ENCODE measurements at places on chromosomes 5 and 9.
A peak's percentile ranks its signal among the peaks of the same experiment; 100 is the strongest.

- peak; percentile 53 for DNase-seq
Measured at GRCh38 chr5:159181152-159181551, 28.2 kb downstream of the RNF145 start.

- no peak for DNase-seq
Measured at GRCh38 chr5:55546947-55547346, 12.2 kb upstream of the PLPP1 start.

- DNase-seq: peak; percentile 50
Measured at GRCh38 chr9:4324513-4324912, 24.6 kb upstream of the GLIS3 start.

GRCh38 chr5:112800891-112801290, 60.2 kb upstream of the SRP19 start:
- no peak for DNase-seq

- DNase-seq: no peak
Measured at GRCh38 chr5:169760229-169760628, 123.2 kb downstream of the DOCK2 start.

DNA sequence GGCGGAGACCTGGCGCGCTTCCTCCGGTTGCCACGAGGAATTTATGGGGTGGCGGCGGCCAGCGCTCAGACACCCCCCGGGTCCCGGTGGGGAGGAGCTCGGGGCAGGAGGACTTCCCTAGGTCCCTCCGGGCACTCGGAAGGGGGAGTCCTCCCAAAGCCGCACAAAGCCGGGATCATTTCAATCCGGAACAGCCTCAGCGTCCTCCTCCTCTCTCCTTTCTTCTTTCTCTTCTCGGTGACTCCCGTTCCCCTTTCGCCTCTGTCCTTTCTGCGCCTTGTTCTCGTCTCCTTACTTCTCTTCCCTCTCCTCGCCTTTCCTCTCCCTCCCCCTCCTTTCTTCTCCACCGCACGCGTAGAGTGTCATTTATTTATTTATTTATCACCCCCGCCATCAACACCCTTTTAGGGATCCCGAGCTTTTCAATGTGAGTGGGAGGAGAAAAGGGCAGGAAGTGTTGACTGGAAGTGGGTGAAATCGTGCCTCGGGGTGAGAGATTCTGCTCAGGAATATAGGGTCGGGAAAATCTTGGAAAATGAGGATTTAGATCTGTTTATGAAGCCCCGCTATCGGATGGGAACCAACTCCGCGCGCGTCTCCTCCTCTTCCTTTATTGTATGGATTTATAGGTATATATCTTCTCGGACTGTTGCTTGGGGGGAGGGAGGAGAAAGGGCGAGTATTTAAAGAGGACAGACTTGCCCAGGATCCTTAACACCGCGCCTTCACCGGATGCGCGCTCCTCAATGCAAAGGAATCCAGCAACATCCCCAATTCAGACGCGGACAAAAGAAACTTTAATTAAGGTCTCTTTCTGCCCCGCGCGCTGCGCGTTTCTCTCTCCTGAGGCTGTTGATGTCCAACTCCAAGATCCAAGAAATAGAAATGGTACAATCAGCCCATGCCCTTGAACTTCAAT, 2.0 kb upstream of the ZNF462 start:
- DNase-seq: peak; percentile 67

- DNase-seq: peak; percentile 64
Measured at GRCh38 chr9:94005272-94005901, 50.2 kb upstream of the BARX1 start.

DNA sequence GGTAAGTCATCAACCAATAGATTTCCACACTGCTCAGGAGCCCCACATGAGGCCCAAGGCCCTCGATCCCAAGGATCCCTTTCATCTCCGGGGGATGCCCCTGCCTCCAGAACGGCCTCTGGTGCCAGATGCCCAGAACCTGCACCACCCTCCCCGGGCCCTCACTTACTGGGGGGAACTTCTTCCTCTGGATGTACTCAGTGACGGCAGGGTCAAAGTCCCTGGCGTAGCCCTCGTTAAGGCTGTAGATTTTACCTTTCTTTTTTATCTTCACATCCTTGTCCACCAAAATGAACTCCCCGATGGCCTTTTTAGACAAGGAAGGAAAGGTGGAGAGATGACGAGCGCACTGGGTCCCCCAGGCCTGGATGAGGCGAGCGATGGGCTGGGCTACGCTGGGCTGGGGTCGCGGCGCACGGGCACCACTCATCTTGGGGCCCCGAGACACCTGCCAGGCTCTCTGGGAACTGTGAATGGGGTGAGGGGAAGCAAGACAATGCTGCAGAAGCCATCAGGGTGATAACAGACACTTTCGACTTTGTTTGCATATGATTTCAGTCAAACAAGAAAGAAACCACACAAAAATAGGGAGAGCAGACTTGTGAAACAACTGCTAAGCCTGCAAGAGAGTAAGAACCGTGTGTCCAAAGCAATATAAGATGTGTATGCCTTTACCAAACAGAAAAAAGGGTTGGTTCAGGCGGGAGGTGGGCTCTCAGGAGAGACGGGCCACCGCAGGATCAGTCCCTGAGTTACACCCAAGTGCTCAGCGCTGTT, 13.2 kb upstream of the FBP2 start:
- DNase-seq: no peak

- no peak for DNase-seq
Measured at GRCh38 chr5:71939452-71940230, 167.6 kb upstream of the MAP1B start.

DNA sequence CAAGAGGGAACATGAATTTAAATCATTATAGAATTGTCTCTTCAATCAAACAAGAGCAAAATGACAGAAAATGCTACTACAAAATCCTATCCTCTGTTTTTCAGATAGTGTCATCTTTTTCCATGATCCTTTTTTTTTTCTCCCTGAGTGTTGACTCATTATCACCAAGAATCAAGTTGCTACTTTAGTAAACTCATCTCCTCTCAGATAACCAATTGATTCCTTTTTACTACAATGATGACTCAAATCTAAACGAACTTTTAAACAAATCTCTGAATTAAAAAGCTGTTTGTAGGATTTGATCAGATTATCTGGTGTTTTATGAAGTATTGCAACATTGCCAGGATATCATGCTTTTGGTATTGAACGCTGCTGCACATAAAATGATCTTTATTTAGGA, 23.9 kb upstream of the IL7R start:
- no peak for DNase-seq

- peak; percentile 72 for DNase-seq
Measured at GRCh38 chr9:112819635-112820496, 69.3 kb downstream of the SNX30 start.

DNA sequence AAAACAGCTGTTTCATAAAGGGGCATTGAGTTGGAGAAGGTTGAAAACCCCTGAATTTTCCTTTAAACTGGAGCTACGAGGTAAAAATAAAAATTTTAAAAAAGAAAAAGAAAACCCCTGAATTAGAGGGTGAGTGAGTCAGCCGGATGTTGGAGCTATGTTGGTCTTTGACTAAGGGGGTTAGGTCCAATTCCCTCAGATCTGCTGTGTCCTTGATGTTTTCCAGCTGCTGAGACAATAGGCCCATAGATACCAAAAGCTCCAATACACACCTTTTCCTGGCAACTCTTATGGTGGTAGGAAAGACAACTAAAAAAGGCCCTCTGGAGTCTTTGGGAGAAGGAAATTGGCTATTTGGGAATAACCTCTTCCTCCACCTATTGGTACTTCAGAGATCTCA, 79.4 kb upstream of the SAP30L start:
- DNase-seq: peak; percentile 58

GRCh38 chr9:85586684-85587083, 155.1 kb downstream of the AGTPBP1 start:
- no peak for DNase-seq

DNA sequence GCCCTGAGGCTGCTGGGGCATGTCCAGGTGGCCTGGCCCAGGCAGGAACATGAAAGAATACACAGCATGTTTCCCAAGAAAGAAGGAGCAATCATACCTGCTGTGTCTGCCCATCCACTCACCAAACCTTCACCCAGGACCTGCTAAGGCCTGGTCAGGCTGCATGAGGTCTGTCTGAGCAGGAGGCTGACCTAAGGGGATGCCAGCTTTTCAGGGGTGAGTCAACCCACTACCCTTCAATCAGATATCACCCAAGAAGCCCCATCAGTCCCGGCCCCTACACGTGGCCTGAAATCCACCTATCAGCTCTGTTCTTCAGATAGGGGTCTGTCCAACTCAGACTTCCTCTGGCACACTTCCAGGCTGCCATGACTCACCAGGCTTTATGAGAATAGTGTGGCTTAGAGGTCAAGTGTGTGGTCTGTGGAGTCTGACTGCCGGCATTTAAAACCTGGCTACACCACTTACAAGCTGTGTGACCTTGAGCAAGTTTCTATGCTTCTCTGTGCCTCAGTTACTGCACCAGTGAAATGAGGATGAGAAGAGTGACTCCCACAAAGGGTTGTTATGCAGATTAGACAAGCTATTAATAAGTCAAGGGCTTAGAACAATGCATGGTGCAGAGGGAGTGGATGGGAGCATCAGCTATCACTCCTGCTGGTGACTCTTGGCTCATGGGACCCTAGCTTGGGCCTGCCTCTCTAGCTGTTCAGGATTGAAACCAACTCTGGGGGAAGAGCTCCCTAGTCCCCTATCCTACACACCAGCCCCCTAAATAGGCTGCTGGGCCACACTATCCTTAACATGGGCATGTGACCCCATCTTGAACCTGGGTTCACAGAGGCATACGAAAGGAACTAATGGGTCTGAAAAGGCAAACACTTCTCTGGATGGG, 130.3 kb downstream of the PAX5 start:
- peak; percentile 85 for DNase-seq

- DNase-seq: peak; percentile 4
Measured at GRCh38 chr5:25649628-25650265, 1005.0 kb upstream of the CDH10 start.

- no peak for DNase-seq
Measured at GRCh38 chr9:103985077-103985476, 109.0 kb upstream of the SMC2 start.

DNA sequence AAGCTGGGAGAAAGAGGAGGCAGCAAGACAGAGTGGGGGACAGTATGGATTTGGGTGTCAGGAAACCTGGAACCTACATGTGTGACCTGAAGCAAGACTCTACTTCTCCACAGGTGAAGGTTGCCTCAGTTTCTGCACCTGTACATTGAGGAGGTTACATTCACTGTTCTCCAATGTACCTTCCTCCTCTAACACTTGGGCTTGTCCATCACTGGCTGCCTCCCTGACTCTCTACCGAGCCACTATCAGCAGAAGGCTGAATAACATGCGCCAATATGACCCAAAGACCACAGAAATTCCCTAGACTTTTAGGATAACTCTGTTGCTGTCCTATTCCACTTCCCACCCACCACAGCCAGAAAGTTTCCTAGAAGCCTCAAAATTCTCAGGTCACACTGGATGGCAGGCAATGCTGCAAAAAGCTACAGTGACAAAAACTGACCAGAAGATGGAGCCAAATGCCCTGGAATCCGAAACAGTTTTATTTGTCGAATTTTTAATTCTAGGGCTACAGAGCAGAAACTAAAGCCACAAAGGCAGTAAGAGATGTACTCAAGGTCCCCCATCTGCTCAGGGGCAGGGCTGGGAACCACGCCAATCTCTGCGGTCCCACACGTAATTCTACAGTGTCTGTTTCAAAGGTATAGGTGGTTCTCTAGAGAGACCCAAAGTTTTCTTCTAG, 64.4 kb downstream of the FAM114A2 start:
- peak; percentile 60 for DNase-seq

DNA sequence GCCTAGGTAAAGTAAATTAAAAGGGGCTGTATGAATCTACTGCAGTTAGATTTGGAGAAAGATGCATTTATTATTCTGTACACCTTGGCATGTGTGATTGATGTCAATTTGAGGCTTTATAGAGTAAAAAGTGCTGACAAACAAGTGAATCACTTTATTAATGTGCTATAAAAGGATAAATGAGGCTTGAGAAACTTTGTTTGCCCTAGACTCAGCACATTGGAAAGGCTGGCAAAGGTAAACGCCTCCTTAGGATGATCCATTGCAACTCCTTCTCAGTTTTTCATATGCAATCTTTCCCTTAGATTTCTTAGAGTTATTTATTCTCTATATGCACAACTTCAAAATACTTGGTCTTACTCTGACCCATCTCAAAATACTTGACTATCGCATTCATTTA, 369.0 kb downstream of the HINT1 start:
- no peak for DNase-seq

GRCh38 chr9:25658571-25658970, 19.7 kb downstream of the TUSC1 start:
- DNase-seq: no peak

DNA sequence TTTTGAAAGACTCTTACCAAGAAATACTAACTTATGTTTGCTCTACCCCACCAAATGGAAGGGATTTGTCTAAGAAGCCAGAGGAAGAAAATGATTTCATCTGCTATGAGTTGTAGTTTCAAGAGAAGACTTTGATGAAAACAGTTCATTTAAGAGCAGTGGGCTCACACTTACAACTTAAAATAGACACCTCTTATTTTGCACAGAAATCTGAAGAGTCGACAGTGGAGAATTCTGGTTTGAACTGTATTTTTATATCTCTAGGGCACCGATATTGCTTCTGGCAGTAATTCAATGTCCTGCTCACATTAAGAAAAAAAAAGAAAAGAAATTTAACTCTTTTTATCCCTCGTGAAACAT, 1.9 kb upstream of the DAB2 start:
- no peak for DNase-seq

DNA sequence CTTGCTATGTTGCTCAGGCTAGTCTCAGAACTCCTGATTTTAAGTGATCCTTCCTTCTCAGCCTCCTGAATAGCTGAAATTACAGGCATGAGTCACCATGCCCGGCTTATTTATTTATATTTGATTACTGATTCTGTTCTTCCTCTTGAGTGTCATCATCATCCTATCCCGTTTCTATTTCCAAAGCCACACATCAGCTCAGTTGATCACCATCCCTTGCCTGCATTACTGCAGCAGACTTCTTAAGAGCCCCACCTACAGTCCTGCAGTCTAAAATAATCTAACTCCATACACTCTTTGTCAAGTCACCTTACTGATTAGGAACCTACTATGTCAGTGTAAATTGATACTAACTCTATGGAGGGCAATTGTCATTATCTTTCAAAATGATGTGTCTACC, 138.9 kb upstream of the RAI14 start:
- peak; percentile 85 for DNase-seq

DNA sequence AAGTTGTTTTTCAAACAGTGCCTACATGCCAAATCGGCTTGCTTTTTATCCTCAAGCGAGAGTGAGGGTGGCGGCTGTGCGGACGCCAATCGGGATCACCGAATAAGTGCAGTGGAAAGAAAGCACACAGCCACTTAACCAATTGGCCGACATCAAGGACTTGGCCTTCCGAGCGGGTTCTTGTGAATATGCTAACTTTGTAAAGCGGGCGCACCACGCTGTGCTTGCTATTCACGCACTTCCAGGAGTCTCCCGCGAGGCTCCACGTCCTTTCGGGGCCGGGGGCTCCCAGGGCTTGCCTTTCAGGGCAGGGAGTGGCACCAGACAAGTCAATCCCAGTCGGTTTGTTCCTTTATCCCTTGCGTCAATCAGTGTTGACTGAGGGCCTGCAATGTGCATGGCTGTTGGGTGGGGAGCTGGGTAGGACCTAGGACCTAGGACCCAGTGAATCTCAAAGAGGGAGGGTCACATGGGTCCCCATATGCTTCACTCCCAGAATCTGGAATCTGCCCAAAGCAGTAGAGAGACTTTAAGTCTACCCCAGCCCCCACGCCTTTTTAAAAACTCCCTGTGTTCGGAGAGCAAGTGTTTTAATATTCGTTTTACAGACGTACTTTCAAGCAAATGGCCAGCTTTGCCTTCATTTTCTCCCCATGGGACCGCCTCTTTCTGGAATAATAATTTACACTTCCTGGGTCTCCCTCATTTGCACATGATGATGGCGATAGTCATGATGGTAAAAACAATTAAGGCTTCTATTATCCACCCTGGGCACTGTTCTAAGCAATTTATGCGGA, 2.0 kb upstream of the GCNT4 start:
- peak; percentile 48 for DNase-seq
